ENCODE measurements at places on chromosomes 16 and 17.

GRCh38 chr17:61218438-61218837, 181.2 kb upstream of the TBX2 start:
- peak; percentile 51 for DNase-seq

DNA sequence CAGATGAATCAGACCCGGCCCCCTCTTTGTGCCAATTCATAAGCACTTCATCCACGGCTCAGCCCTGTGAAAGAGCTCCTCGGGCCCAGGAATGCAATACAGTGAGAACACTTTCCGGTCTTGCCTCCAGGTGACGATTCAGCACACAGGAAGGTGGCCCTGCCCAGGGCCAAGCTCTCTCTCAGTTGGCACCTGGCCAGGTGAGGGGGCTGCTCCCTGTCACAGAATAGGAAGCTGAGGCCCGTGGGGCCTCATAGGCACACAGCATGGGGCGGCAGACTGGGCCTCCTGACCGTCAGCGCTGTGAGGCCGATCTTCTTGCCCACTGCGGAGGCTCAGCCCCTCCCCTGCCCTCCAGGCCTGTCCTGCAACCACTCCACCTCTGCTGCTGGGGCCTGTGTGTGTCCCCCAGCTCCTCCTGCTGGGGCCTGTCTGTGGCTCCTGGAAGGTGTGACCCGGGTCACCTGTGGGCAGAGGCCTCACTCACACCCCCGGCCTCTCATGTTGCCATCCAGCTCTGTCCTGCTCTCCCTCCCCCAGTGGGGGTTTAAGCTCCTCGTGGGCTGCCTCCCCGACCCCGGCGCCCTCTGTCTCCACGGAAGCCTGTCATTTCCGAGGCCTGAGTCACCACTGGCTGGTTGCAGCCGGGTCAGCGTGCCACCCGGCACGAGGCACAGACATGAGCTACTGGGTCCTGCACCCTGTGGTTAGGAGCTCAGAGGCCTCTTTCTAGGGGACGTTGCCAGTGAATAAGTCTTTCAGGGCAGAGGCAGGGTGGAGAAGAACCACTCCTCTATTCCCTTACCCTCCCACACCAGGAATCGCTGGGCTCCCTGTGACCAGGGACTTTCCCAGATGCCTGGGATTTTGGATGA, 114.4 kb downstream of the SEC14L1 start:
- DNase-seq = peak; percentile 80

DNA sequence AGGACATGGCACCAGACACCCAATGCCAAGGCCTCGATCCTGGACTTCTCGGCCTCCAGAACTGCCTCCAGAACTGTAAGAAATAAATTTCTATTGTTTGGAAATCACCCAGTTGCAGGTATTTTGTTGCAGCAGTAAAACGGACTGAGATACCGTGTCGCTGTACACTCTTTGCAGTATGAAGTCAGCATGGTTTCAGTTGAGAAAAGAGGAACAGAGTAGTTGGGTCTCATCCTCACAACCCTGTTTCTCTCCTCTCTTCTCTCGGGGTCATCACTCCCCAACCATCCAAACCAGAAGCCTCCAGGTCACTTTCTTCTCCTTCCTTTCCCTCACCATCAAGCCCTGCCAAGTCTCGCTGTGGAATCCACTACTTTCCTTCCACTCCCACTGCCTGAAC, 77.8 kb downstream of the ADCY9 start:
- DNase-seq = no peak

GRCh38 chr16:70483426-70483825, 29.0 kb downstream of the FCSK start:
- DNase-seq = no peak

DNA sequence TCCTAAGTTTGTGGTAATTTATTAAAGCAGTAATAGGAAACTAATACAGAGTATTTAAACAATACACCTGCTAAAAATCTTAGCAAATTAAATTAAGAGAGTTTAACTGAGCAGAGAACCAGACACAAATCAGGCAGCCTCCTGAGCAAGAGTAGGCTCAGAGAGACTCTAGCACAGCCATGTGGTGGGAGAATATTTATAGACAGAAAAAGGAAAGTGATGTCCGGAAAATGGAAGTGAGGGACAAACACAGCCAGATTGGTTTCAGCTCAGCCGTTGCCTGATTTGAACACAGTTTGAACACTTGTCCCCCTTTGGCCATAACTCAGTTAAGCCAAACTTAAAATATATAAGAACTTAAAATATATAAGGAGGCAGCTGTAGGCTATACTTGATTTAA, 192.6 kb upstream of the PSMD7 start:
- no peak for DNase-seq

GRCh38 chr16:49504023-49504364, 130.4 kb downstream of the C16orf78 start:
- no peak for DNase-seq

DNA sequence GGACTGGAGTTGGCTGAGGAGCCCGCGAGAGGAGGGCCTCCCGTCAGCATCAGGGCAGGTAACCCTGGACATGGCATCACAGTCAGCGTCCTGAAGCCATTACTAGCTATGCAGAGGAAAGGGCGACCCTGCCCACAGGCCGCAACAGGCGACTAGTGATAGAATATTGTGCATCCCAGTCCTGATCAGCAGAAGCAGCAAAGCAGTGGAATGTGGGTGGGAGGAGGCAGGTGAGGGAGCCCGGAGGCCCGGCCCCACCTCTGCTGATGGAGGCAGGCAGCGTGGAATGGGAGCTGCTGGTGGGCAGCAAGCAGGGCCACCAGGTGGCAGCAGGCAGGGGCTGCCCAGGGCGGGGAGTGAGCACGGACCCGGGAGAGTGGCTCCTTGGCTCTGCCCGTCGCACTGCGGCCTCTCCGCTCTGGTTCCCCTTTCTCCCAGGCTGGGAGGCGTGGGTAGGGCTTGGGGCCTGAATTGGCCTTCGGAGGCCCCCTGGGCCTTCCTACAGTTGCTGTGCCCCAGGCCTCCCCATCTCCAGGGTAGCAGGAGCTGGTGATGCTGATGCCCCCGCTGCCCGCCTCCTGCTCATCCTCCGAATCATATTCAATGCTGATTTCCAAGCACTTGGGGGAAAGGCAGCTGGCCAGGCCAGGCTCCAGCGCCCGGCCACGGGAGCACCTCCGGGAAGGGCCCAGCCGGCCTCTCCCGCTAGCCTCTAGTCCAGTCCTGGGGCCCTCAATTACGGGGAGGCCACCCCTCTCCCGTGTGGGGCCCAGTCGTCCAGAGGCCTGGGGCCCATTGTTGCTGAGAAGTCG, 20.2 kb downstream of the TSPOAP1 start:
- DNase-seq = no peak

DNA sequence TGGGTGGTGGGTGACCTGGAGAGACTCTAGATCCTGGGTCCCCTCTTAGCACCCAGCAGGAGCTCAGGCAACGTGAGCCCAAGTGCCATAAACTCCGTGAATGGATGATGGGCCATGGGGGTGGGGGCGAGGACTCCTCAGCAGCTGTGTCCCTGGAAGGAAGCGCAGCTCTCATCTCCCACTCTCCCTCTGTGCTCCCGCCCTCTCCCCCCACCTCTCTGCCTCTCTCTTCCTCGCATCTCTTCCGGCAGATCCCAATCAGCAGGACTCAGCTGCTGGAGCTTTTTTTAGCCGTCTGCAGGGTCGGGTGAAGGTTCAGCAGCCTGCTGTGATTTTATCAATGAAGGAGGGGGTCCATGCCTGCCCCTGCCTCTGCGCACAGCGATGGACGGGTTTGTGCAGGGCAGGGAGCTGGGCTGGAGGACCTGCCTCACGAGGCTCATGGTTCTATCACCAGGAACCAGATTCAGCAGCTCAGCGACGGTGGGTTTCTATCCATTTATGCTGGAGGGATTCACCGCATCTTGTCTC, 8.3 kb downstream of the CCR7 start:
- no peak for DNase-seq

- DNase-seq = no peak
Observed at GRCh38 chr16:58026139-58026704, 668 bp downstream of the MMP15 start.

DNA sequence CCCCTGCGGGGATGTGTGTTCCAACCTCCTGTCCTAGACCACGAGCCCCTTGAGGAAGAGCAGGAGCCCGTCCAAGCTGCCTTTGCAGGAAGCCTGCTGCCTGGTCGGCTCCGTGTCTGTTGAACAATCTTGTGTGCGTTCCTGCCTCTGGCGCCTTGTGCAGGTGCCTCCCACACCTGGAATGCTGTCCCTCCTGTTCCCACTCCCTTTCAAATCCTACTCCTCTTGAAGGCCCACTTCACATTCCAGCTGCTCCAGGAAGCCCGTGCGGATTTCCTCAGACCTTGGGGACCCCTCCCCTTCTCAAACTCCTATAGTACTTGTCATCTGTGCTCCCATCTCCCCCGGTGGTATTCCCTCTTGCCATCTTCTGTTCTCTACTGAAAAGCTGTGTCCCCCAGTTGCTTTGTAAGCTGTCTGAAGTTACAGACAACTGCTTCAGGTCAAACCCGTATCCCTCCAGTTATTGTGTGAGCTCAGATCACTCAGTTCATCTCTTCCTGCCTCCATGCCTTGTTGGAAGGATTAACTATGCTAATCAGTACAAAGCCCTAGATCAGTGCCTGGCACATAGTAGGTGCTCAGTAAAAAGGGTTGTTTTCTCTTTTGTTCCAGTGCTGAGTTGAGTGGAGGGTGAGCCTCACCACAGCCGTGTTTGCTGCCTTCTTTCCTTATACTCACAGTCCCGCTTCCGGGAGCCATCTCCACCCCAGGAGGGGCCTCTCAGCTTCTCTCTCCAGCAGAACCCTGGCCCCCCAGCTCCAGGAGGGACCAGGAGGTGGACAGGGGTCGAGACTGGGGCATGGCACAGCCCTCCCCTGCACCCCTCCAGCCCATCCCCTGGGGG, 241.8 kb upstream of the CIBAR2 start:
- DNase-seq = no peak

GRCh38 chr17:70498631-70499030, 329.3 kb downstream of the KCNJ2 start:
- DNase-seq = no peak

DNA sequence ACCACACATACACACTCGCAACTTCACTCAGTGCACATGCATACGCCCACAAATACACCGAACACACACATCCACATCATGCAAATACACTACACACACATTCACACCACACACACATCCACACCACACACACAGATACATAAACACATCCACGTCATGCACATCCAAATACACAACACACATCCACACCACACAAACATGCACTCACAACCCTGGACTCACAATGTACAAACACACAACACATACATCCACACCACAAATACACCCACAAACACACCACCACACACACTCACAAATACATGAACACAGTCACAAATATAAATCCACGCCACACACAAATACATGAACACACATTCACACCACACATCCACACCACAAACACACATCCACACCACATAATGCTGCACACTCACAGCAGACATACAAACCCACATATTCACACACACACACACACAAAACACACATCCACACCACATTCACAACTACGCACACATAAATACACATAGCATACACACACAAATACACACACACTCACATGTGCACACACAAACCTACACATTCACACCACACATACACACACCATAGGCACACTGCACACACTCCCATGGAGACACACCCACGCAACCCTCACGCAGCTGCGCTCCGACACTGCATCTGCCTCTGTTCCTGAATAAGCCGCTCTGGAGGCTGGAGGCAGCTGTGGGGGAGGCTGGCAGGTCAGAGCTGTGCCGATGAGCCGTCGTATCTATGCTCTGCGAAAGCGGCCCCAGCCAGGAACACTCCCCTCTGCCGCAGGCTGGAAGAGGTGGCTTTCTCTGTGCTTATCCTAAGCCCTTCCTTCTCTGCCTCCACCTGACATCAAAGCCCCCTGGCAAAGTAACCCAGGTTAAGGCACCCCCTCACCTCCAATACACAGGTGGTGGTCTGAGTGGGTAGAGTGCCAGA, 141.8 kb downstream of the GRIN2A start:
- DNase-seq = no peak

DNA sequence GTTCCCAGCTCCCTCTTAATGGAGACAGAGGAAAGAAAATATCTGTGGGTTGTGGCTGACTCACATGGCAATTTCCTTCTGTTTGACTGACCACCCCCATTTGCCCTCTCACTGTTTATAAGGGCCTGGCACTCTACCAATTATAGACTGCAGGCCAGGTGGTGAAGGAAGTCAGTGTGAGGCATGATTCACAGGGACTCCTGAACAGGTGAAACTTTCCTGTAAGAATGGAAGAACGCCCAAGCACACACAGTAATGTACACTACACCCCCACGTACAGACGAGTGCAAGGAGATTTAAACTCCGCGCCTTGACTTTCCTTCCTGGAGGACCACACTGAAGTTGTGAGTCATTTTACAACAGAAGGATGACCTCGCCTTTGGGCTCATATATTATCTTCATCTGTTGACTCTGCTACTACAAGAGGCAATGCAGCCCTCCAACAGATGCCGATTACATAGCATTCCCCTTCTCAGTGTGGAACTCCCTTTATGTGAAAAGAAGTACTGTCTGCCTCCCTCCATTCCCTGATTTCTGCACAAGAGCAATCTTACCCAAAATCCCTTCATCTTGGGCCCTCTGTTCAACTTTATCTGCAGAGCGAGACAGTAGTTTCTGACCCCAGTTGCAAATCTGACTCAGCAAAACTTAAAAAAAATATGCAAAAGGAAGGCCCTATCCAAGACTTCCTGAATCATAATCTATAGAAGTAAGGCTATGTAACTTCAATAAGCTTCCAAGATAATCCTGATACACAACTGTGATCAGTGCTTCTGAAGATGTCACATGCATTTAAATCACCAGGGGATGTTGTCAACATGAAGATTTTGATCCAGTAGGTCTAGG, 163.6 kb downstream of the SHISA6 start:
- no peak for DNase-seq

Measured in GM04503 (cell line).